ENCODE measurements at places on chromosomes 7 and 10.

- DNase-seq: no peak
These were observed 440.6 kb upstream of the LRRN3 start for GRCh38 chr7:110650328-110650727.

DNA sequence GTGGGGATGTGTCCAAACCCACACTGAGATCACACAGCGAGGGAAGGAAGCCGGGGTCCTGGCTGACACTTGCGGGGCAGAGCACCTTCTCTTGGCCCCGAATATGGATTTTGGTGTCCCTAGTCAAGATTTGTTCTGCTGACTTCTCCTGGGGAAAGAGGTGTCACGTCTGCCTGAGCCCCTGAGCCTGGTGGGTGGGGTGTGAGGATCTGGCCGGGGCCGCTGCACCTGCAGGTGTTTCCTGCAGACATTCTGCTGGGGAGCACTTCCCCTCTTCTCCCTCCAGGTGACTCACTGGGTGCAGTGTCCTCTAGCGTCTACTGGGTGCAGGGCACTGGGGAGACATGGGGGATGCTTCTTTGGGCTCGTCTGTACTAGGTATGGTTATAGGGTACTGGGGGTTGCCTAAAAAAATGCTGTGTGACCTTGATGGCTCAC lies 99.2 kb downstream of the GRK5 start:
- peak; percentile 88 for DNase-seq

- no peak for DNase-seq
These were observed 5.8 kb downstream of the NUDCD3 start for GRCh38 chr7:44484482-44485313.

DNA sequence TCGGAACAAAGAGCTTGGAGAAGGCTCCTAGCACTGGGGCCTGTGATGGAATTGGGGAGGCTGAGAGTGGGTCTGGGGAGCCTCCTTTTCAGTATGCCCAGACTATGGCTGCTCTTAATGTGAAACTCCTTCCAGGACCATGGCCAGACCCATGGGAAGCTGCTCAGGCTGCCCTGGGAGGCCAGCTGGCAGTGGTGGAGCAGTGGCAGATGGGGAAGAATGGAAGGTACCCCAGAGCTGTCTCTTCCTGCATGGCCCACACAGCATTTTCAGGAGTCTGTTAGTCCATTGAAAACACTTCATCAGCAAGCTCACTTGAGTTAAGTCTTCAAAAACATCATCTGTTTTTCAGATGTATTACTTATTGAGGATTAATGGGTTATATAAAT lies 18.5 kb downstream of the NACAD start:
- DNase-seq: no peak

DNA sequence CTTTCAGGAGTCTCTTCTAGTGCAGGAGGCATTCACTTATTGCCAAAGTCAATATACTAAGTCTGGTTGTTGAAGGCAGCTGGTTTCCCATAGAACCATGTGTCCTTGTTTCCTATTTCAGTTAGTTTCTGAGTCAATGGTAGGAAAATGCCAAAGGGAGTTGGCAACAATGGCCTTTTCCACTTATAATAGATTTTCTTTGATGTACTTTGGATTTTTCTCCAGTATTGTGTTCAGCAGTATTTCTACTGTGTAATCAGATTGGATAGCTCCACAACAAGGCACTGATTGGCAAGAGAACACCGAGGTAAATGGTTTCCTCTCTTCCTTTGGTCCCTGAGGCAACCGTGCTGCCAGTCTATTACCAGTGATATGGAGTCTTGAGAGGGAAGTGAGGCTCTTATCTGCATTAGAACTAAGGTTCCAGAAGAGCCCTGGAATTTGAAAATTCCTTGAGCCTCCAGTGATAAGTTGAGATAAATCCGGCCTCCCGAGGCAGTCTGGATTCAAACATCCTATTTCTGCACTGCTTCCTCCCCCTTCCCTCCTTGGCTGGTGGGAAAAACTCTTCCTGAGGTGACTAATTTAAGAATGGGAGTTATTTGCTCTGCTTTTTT lies 7.9 kb upstream of the SEPTIN7 start:
- DNase-seq: no peak

GRCh38 chr7:70571961-70572360 lies 560.0 kb upstream of the GALNT17 start:
- DNase-seq: no peak

DNA sequence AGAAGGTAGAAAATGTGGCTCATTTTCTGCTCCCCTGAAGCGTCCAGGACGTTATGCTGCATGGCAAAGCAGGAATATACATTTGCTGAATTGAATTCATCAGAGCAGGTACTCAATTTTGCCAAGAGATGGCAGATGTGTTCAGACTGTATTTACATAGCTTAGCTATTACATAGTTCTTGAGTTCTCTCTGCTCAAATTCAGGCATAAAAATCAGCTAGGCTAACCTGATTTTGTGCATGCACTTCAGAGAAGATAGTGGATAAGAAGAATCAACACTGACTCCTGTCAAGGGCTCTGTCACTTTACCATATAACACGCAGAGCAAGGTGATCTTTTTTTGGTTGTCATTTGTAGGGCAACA lies 209.2 kb upstream of the FAM3C start:
- DNase-seq: no peak
